ELR (cell line): ENCODE measurements at places on chromosomes 16 and 17.

DNA sequence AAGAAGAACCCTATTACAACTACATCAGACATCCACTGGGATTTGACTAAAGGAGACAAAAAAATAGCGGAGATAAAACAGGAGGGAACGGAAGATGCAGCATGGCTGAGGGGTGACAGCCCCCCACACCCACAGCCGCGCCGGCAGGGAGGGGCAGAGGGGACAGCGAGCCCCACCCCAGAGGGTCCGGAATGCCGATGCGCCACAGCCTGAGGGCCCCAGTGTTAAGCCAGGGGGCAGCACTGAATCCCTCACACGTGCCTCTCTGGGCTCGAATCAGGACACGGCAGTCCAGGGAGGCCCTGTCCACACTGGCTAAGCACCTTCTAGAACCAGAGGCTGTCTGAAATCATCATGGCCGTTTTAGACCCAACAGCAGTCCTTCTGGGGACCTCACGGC, 18.8 kb downstream of the MAP1LC3B start:
- DNase-seq = no peak

- DNase-seq = no peak
These were observed 3.1 kb upstream of the MMP2 start for GRCh38 chr16:55475919-55476318.

DNA sequence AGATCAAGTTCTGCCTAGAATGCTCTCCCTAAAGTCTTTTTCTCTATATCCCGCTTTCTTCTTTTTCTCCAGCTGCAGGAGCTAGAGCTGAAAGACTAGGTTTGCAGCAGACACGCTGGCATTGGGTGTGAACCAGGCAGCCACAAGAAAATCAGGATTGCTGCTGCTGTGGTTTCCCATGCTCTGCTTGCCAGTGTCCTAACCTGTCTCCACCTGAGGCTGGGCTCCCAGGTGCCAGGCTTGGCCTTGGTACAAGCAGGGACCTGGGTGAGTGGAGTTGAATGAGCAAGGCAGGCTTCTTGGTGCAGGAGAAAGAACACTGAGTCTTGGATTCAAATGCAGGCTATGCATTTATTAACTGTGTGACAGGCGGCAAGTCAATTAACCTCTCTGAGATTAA, 440.3 kb upstream of the MAF start:
- DNase-seq = no peak

GRCh38 chr17:28443901-28444638, 29.4 kb upstream of the SLC13A2 start:
- DNase-seq = no peak

DNA sequence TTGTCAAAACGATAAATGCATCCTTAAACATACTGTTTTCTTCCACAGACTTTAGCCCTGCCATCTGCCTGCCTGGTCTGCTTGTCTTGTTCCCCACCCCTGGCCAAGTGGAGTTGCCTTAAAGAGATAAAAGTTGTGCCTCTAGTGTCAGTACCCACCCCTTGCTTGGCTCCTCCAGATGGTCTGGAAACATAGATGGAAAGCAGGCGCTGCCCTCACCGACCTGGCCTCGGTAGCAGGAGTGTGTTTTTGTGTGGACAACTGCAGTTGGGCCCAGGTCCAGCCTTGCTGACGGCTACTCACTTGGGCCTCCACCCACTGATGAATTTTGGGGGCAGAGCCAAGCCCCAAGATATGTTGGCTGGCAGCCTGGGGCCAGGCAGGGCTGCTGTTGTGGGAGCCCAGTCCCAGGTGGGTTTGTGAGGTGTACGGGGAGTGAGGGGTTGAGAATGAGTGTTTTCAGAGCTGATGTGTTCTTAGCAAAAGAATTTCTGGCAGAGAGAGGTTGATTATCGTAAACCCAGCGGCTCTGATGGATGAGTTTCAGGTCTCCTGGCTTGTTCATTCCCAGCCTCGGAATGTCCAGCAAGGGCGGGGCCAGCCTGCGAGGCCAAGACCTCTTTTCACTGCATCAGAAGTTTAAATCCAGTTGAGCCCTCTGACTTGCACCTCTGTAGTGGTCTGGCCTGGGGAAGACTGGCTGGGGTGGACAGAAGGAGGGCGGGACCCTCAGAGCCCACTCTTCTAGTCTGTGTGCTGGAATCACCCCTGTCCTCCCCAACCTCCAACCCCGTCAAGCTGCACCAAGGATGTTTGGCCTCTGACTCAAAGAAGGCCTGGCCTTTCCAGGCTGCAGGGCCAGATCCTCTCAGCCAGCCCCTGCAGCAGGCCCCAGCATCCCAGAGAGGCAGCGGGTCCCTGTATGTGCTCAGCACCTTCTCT, 179.7 kb downstream of the RAB11FIP4 start:
- DNase-seq = peak; percentile 90

DNA sequence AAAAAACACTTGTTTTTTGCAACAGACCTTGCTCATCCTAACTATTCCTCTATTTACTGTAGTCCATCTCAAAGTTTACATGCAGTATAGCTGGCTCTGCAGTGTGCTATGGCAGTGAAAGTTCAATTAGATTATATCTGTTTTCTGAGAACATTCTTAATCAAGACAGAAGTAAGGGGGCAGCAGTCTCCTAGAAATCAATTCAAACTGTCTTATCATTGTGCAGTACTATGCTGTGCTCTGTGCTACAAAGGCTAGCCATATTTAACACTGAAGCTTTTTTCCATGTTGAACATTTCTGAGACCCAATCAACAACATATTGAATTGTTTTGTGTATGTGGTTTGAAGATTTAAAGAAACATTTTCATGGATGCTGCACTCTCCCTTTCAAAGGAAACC, 11.4 kb downstream of the NETO2 start:
- peak; percentile 25 for DNase-seq

DNA sequence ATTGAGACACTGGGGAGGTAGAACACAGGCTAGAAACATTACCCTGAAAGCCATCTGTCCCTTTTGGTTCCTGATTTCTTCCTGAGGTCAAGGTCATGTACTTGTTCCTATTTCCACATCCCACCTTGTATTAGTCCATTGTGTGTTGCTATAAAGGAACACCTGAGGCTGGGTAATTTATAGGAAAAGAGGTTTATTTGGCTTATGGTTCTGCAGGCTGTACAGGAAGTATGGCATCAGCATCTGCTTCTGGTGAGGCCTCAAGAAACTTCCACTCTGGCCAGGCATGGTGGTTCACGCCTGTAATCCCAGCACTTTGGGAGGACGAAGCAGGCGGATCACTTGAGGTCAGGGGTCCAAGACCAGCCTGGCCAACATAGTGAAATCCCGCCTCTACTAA, 7.4 kb upstream of the MED9 start:
- DNase-seq = no peak

DNA sequence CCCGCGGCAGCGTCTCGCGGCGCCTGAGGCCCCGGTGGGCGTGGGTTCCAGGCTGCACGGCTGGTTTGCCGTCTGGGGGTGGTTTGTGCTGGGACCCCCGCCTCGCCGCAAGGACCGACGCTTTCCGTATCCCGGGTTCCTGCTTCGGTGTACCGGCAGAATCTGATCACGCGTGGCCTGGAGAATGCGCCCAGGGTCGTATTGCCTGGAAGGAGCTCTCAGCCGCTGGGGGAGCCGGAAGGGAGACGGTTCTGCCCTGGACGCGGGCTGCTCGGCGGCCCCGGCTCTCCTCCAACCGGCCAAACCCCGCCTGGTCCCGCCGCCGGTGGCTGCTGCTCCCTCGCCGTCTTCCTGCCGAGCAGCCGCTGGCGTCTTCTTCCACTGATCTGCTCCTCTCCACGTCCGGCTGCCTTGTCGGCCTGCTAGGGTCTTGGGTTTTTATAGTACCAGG, 39.8 kb downstream of the ZNF778 start:
- peak; percentile 27 for DNase-seq

DNA sequence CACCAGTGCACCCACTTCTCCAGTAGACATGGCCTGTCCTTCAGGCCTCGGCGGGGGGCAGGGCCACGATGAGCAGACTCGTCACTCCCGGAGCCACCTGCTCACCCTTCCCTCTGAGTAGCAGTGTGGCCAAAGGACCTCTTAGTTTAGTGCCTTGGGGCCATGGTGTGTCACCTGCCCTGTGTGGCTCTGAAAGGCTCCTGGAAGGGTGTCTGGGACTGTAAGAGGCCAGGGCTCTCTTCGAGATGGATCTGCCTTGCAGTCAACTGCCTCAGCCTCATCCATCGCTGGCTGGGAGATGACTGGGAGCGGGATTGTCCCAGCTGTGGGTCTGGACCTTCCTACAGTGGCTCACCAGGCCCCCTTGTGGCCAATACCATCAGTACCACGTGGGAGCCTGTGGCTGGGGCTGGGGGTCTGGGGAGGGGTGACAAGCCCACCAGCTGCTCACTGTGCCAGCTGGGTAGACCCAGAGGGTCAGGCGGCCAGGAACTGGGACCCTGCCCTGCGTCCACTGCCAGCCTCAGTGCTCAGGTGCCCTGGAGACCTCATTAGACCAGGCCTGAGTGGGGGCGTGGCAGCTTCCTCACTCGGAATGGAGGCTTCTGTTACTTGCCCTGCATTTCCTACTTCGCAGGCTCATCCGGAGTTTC, 133.4 kb downstream of the OR1D5 start:
- DNase-seq = peak; percentile 26

DNA sequence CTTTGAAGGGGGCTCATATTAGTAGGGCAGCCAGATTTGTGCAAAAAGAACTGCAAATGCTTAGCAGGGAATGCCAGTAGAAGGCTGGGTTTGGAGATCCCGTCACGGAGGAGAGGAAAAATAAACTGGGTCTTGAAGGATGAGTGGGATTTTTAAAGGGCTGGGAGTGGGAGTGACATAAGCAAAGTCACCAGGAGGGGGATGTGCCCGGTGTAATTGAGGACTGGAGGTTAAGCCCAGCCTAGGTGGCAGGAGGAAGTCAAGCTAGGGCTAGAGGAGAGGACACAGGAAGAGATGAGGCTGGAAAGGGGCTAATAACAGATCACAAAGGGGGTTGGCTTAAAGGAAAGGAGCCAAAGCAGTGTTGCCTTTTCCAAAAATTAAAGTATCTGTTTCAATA, 23.2 kb upstream of the LONP2 start:
- DNase-seq = no peak
